Liver (tissue), 10 donors: ENCODE measurements at places on chromosomes 4 and X. TPM values are rescaled to one million over a fixed set of nuclear protein-coding genes. Genes with fewer than 3 reads are reported as not detected.

DNA sequence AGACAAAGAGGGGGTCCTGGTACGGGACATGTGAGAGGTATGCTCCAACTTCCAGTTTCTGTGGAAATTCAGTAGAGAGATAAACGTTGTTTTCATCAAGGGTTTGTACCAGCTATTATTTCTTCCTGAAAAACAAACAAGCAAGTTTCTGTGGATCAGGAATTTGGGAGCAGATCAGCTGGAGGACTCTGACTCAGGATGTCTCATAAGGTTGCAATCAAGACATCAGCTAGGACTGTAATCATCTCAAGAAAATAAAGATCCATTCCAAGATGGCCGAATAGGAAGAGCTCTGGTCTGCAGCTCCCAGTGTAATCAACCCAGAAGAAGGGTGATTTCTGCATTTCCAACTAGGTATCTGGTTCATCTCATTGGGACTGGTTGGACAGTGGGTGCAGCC, 23.5 kb upstream of the NFKB1 start:
- H3K27ac ChIP-seq: no peak overlapping the region
- no peaks in the 10 kb centered on the region for H3K4me1 ChIP-seq
- H3K36me3 ChIP-seq: no peaks in the 10 kb centered on the region
- no peaks in the 10 kb centered on the region for H3K27me3 ChIP-seq

- H3K27ac ChIP-seq: no peak overlapping the region
- H3K36me3 ChIP-seq: no peaks in the 10 kb centered on the region
- no peaks in the 10 kb centered on the region for H3K27me3 ChIP-seq
- DNase-seq: no peak
- H3K4me3 ChIP-seq: no peak overlapping the region
Observed at GRCh38 chr4:147963839-147964238, 232.0 kb downstream of the ARHGAP10 start.

DNA sequence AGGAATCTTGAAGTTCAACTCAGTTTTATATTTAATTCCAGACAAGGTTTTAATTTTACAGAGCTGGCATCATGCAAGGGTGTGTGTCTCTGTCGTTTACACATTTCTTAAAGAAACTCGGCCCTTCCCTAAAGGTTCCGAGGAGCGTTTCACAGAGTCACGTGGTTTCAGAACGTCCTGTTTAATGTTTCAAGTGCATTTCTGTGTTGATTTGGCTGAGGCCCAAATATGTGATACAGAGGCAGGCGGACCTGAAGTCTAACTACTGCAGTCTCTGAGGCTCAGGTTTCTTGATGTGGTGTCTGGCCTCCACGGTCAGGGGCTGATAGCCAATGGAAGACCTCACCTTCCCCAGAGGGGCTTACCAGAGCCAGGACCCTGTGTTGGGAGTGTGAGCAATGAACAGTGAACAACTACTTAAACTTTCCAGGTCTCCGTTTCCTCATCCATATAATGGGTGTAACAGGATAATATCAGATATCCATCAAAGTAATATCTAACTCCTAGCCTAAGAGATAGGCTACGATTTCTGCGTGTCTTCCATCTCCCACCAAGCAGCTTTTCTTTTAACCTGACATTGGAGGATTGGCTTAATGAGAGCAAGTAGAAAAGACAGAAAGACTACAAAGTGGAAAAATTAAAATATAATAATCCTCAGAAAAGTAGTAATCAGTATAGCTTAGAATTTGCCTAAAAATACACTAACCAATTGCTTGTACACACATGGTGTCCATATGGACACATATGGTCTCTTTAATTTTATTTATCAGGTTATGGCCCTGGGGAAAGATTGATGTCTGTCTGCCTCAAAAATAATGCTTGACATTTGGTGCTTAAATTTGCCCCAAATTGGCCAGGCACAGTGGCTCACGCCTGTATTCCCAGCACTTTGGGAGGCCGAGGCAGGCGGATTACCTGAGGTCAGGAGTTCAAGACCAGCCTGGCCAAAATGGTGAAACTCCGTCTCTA, 50.0 kb upstream of the TRIM2 start:
- H3K27ac ChIP-seq: no peak overlapping the region
- H3K36me3 ChIP-seq: no peaks in the 10 kb centered on the region
- H3K4me3 ChIP-seq: no peak overlapping the region

PLAC1 gene
- total RNA-seq: not detected

NUDT11 gene
- total RNA-seq: 0.08 TPM
